ENCODE measurements at places on chromosomes 11 and 22. TPM values are rescaled to one million over a fixed set of nuclear protein-coding genes. Genes with fewer than 3 reads are reported as not detected.

DNA sequence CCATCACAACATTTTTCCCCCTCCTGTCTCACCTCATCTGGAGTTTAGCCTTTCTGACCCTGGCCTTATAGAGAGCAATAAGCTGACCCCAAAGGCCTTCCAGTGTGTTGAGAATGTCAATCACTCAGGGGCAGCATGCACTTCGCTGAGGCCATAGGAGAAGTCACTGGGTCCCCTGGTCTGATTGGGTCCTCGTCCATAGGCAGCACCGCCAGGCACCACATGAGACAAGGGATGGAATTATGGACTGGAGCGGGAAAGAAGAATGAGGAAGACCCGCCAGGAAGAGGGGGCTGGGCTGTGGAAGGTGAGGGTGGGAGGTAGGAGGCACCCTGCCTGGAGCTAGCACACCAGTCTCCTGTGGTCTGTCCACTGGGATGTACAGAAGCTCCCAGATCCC, 72.9 kb downstream of the DSCAML1 start:
- DNase-seq = no peak

GRCh38 chr22:37703906-37704305, 7.1 kb downstream of the TRIOBP start:
- DNase-seq = no peak

GRCh38 chr22:42685941-42686653, 34.6 kb downstream of the A4GALT start:
- no peak for DNase-seq

The NAALADL1 gene
- 1.3 TPM for polyA plus RNA-seq

Measured in mammary epithelial cell (primary cell).